NCI-H1417 treated with DMSO at 0.1 percent for 48 hours (cell line): ENCODE measurements at places on chromosomes 7 and 10.

- no peak for DNase-seq
These were observed 1116.9 kb upstream of the CELF2 start for GRCh38 chr10:9900751-9901150.

- no peak for DNase-seq
These were observed 41.6 kb upstream of the CTBP2 start for GRCh38 chr10:125201791-125202622.

GRCh38 chr10:24556750-24557742, 166.6 kb downstream of the ARHGAP21 start:
- DNase-seq = no peak

- DNase-seq = no peak
These were observed 21.3 kb downstream of the SLC25A28 start for GRCh38 chr10:99598781-99599509.

DNA sequence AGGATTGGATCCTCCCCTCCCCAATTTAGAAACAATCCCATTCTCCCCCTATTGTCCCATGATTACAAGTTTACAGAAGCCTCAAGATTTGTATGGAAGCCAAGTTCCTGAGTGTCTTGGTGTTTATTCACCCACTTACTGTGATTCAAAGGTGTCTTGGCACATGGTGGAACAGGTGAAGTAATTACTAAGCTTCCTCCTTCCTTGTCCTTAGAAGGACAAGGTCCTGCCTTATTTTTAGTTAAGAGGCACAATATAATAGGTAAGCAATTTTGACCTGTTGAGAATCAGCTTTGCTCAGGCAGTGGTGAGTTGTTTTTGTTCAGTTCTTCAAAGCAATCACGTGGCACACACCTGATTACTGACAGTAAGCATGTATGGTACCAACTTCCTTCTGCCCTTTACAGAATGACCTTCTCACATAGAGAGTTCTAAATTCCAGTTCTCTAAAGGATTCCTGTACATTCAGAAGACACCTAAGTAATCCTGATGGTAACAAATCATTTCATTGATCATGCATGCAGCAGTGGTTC, 60.7 kb upstream of the SLC13A1 start:
- no peak for DNase-seq

GRCh38 chr7:115099906-115100305, 178.0 kb downstream of the MDFIC start:
- DNase-seq = no peak

DNA sequence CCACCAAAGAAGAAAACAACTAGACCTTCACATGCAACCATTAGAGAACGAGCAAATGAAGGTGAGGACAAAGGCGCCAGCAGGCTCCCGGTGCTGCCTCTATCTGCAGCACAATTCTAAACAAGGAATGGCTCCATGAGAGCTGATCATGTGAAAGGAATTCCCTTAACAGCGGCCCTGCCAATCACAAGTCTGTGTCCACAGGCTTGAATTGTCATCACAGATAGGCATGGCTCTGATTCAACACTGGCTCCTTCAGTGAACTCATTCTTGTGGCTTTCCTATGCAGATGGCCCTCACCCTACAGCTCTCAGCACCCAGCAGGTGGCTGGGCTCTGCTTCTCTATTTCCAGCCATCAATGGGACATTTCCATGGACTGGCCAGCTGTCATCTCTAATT, 36.2 kb downstream of the LAMB1 start:
- DNase-seq = no peak

- DNase-seq = no peak
These were observed 42.4 kb downstream of the TPST1 start for GRCh38 chr7:66247380-66248078.

DNA sequence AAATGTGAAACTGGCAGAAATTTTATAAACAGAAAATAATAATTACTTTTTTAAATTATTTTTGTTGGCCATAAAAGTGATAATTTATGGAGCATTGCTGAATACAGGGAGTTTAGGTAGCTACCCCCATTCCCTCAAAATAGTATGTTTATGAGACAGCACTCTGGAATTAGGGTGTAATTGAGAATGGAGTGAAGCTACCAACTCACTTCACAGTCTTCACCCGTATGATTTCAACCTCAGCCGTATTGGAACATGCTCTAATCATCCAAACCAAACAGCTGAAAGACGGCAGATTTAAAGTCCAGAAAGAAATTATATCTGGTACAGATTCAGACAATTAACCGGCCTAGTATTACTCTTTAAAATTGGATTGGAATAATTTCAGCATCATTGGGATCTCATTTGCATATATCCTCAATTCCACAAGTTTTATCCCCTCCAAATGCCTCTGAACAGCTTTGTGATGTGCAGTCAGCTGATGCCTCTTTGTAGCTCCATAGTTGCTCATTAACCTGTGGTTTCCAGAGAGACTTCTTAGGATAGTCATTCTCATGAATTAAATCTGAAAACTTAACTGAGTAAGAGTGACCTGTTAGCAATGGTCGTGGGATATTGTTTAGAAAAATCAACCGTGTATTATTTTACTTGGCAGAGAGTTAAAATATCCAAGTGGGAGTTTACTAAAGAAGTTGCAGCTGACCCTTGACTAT, 59.1 kb upstream of the GJD4 start:
- no peak for DNase-seq

DNA sequence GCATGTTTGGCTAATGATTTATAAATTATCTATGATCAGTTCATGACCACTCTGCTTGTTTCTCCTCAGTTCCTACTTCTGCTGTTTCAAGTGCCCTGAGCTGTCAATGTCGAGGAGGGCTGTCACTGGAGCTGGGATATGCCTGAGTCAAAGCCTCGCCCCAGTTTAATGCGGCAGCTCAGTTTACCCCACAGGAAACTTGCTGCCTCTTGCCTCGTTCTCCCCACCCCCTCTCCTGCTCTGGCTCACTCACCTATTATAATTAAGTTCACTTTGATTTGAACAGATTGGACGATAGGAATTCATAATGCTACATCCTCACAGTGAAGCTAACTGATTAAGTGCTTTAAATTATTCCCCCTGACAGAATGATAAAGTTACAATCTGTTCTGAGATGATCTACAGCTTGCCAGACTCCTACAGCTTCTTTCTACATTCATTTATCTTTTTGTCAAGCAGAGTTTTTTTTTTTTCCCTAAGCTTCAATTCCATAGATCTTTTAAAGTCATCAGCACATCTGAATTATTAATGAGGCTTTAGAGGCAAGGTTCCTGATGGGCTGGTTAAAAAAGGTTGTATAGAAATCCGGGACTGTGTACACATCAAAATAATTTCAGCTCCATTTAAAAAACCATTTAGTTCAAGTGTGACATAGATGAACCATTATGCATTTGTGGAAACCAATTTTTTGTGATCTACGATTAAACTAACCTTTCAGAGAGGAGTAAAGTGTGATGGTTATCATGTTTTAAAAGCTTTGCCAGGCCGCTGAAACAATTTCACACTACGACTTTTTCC, 758.3 kb downstream of the KCNMA1 start:
- no peak for DNase-seq

DNA sequence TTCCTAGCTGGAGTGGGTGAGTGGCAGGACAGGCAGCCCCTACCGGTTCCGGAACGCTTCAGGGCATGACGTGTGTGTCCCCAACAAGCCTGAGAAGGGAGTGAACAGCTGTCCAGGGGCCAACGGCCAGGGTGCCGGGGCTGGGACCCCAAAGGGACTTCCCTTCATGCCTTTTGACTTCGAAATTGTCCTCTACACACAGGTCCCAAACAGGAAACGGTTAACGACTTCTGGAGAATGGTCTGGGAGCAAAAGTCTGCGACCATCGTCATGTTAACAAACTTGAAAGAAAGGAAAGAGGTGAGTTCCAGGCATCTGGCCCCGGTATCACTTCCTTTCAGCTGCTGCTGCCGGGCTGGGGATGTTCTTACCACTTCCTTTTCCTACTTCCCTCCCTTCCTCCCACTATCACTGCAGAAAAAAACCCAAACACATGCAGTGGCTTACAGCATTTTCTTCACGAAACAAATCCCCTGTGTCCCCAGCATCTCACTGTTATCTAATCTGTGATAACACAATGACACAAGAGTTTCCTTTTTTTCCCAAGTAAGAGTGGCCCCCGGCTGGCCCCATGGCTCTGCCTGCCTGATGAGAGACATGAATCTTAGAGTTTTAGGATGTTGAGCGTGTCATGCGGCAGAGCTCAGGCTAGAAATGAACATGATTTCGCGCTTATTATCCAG, 63.2 kb downstream of the MKI67 start:
- DNase-seq = no peak

DNA sequence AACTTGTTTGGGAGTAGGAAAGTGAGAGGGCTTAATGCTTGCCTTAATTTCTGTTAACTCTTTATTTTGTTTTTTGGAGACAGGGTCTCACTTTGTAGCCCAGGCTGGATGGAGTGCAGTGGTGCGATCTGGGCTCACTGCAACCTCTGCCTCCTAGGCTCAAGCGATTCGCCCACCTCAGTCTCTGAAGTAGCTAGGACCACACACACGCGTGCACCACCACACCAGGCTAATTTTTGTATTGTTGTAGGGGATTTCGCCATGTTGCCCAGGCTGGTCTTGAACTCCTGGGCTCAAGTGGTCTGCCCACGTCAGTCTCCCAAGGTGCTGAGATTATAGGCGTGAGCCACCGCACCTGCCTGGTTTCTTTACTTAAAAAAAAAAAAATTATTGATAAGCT, 1.9 kb downstream of the PPP2R2D start:
- DNase-seq = no peak

GRCh38 chr10:1308173-1308961, 252.2 kb downstream of the WDR37 start:
- DNase-seq = no peak

DNA sequence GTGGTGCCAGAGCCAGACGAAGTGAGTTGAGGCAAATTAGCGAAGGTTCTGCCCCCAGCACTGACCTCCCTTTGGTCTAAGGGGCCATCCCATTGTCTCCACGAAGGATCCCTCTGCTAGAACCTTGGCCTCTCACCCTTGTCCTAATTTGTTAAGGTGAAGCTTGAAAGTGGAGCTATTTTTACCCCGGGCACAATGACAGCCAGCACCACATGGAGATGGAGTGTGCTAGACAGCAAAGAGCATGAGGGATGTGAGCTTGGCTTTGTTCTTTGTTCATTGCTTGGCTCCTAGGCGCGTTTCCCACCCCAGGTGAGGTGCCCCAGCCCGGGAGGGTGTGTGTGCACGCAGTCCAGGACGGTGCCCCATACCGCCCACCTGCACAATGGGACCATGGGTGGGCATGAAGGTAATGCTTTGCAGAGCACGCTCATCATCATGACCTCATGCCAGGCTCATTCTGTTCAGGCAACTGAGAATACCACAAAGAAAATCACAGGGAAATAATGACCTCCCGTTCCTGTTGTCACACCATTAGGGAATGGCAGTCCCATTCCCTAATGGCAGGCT, 361.0 kb upstream of the FZD8 start:
- DNase-seq = no peak

GRCh38 chr10:89171996-89172395, 35.1 kb downstream of the CH25H start:
- no peak for DNase-seq

- DNase-seq = no peak
These were observed 125.3 kb downstream of the CHN2 start for GRCh38 chr7:29319719-29320521.

DNA sequence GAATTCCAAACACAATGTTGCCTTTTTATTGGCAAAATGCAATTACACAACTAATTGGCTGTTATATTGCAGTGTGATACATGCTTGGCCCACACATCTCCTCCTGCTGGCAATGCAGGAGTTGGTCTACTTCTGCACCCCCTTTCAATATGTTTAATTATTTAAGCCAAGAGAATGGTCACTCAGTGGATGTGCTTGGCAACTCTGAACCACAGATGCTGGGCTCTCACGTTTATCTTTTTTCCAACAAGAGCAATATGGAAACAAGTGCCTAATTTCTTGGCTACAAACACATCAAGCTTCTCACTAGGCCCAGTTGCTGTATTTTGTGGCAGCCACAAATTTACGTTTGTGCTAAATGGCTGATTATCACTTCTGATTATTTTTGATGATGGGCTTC, 1149.2 kb upstream of the CELF2 start:
- no peak for DNase-seq

DNA sequence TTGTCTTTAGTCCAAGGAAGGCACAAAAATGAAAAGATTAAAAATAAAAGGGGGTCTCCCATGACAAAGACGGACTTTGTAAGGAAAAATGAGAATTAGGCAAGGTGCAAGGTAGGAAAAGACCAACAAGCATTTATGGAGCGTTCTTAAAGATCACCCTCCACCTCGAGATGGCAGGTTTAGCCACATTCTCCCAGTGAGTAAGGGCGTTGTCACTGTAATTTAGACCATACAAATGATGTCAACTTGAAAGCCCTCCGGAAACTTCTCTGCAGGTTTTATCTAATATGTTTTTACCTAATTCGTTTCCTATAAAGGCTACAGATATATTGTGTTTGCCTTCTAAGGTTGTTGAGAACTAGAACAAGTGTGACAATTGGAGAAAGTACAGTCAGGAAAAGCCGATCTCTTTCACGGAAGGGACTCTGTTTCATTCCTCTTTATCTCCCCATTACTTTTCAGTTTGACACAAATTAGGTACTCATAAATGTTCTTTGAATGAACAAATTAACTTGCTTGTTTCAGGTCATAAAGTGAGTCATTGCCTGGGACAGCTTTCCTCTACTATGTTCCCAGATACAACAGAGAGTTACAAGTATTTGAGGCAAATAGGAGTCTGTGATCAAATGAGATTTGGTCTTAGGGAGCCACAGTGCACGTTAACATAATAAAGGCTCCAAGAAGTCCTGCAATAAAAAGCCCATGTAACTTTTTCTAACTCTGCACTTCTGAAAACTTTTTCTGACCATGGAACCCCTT, 102.6 kb upstream of the HABP2 start:
- DNase-seq = no peak

DNA sequence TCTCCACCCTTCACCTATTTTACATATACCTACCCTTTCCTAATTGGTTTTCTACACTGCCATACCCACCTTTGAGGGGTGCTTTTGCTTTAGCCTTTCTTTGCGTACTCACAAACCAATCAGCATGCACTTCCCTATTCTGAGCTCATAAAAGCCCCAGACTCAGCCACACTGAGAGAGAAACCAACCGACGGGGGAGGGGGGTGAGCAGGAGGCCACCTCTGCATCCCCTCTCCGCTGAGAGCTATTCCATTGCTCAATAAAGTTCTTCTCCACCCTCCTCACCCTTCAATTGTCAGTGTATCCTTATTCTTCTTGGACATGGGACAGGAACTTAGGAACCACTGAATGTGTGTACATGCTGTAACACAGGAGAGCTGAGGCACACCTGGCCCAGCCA, 9.0 kb upstream of the FKBP9 start:
- no peak for DNase-seq

DNA sequence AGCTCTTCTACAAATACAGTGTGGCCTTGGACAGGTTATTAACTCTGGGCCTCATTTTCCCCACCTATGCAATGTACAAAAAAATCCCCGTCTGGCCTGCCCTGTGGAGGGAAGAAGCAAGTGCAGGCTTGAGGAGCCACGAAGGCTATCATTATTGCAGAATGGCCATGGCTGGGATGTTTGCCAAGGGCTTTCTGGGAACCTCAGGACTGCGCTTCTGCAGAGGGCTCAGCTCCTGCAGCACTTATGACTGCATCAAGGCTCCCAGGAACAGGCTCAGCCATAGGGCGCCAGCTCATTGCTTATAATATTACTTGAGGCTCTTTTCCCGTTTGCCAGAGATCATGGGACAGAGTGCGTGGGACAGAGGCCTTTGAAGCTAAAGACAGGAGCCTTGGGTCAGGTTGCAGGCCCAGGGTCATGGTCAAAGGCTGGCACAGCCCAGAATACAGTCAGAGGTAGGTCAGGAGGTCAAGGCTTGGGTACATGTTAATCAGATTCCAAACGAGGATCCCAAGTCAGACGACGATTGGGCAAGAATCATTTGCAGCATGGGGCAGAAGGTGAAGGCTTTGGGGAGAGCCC, 20.6 kb upstream of the C10orf105 start:
- DNase-seq = no peak
